Right cardiac atrium (tissue), 5 donors: ENCODE measurements at places on chromosomes 1 and 21. TPM values are rescaled to one million over a fixed set of nuclear protein-coding genes. Genes with fewer than 3 reads are reported as not detected.

The ICOSLG gene
- 0.93 TPM for total RNA-seq

DNA sequence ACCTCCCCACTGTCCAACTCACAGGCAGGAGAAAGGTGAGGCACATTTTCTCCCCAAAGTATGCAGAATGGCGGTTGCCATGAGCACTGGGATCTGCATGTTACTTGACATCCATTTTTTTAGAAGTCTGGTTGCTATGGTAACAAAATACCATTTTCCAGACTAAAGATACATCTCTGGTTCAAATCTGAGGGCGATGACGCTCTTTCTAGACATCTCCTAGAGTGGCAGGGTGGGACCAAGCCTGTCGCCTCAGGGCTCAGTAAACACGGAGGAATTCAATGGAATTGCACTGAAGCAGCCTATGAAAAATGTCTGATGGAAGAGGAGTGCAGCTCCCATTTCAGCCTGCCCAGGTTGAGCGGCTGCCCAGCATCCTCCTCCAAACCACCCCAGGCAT is 21.5 kb upstream of the FAM43B start:
- DNase-seq = no peak

- DNase-seq = peak; percentile 64
Measured at GRCh38 chr1:180155182-180155682, 563 bp downstream of the QSOX1 start.

The C2CD4D gene
- total RNA-seq = 0.21 TPM

DNA sequence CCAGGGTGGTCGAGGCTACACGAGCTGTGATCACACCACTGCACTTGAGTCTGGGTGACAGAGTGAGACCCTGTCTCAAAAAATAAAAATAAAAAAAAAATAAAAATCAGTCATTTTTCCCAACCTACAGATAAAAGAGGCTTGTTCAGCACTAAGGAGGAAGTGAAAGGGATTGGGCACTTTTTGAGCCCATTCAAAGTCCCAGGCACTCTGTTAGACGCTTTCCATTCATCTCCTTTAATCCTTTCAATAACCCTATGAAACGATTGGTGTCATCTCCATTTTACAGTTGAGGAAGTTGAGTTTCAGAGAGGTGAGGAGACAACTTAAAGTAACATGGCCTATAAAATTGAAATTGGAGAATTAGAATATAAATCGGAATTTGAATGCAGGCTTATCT is 10.4 kb upstream of the AGO4 start:
- no peak for DNase-seq
